ENCODE measurements at places on chromosomes 2 and 18.
A peak's percentile ranks its signal among the peaks of the same experiment; 100 is the strongest.

DNA sequence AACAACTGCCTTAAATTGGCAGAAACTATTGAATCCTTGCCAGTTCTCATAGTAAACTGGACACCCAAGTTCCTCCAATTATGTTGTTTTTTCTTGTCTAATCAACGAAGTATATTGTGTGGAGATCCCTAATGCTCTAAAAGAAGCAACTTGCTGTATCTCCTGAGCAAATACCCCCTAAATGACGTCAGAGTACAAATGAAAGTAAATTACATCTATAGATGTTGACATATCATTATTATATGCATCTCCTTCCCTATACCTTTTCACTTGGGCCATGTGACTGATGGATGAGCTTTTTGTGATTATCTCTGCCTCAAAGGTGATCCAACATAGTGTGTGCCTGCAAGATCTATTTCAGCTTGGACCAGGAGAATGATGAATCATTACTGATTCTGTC, 159.4 kb downstream of the CCDC148 start:
- DNase-seq = no peak

- no peak for DNase-seq
Observed at GRCh38 chr18:62572456-62572855, 49.6 kb downstream of the ZCCHC2 start.

GRCh38 chr2:211204456-211204855, 648.1 kb downstream of the CPS1 start:
- DNase-seq = peak; percentile 25

DNA sequence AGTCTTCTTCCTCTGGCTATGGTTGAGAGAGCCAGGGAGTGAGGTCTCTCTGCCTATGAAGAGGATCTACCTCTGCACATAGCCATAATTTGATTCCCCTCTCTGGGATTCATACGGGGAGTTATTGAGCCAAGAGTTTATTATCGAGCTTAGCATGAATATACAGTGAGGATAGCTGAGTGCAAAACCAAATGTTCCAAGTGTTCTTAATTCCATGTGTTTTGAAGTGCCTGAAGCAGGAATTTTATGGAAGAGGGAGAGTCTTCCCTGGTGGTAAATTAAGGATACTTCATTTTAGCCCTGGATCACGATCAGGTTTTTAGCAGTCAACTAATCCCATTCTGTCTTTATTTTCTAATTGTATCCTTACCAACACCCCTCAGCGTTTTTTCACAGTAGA, 270.6 kb downstream of the C1D start:
- DNase-seq = no peak

DNA sequence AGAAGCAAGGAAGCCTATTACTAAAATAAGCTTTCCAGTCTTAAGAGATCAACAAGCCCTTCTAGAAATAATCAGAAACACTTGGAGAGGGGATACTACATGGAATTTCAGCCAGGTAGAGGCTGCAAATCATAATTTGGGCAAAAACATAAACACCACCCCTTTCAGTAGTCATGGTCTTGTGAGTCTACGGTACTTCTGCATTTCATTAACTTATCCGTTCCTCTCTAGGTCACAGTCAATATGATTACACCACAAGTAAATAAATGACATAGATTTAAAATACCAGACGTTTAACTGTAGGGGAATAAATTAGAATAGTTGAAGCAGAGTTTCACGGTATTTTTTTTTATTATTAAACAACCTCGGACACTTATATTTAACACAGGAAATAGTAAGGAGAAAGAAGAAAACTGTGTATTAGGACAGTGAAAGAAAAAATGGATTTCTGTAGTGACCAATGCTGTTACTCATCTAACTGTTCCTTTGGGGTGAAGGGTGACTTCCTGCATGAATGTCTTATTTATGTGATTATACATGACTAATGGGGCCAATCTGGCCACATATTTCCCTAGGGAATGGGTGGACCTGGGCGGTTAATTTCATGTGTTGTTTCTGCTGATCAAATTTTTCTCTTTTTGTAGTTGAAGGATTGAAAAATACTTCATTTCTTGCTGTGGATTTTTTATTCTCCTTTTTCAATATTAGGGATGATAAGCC, 456.6 kb upstream of the UBE2E3 start:
- DNase-seq = peak; percentile 49

GRCh38 chr2:132815516-132815915, 145.5 kb upstream of the LYPD1 start:
- DNase-seq = no peak

- DNase-seq = no peak
Observed at GRCh38 chr2:205477016-205477705, 205.1 kb upstream of the NRP2 start.

- DNase-seq = peak; percentile 7
Observed at GRCh38 chr2:117917223-117917917, 96.5 kb downstream of the CCDC93 start.

DNA sequence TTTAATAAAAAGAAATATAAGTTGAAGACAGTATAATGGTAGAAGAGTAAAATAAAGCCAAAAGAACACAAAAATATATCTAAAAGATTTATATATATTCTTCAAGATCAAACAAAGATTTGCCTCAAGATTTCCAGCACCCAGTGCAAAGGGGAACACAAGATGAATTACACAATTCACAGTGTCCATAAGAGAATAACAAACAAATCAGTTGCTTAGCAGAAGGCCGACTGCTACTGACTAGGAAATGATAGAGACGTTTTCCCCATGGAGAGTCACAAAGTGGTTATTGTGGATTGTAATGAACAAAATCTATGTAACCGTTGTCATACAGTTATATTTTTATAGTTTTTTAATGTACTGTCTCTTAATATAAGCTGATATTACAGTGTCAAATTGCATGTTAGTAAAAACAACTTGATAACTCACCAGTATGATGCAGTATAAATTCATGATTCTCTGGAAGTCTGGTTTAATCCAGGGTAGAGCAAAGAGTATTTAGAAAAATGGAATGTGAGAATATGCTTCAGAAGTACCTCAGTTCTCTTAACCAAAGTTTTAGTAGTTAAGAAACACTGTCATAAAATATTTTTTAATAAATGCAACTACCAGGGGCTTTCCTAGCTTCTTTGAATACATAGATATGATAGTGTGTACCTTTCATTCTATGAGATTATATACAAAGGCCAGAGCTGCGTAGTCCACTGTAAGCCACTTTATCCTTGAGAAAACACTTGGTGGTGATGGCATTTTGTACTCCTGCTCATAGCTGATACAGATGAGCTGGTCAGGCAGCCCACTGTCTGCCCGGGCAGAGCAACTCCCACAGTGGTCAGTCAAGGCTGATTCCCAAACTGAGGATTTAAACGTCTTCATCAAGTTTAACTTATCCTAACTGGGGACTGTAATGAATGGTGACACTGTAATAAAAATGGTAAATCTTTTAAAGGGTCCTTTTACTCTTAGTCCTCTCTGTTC, 180.5 kb upstream of the DTNA start:
- no peak for DNase-seq

DNA sequence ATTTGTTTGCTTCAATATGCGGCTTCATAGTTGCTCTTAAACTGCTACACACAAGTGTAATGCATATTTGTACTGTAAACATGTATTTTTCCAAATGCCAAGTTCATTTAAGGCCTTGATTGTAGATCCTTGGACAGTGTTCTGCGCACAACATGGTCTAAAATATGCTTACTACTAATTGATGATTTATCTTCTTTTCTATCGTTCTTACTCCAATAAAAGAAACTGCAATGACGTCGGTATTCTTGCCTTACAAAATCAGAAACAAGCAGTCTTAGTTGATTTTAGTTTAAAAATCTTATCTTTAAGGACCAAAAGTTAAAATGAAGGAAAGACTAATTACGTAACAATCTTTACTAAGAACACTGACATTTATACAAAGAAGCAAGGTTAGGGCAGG, 224.3 kb upstream of the SMAD7 start:
- no peak for DNase-seq

DNA sequence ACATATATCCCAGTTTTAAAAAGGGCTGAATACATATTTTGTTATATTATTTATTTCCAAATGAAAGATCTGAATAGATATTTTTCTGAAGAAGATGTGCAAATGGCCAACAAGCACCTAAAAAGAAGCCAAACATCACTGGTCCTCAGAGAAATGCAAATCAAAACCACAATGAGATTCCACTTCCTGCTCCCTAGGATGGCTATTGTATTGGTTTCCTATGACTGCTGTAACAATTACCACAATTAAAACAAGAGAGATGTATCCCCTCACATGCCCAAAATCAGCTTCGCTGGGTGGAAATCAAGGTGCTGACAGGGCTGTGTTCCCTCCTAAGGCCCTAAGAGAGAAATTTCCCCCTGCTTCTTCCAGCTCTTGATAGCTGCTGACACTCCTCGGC, 23.2 kb downstream of the ABCB11 start:
- peak; percentile 36 for DNase-seq

DNA sequence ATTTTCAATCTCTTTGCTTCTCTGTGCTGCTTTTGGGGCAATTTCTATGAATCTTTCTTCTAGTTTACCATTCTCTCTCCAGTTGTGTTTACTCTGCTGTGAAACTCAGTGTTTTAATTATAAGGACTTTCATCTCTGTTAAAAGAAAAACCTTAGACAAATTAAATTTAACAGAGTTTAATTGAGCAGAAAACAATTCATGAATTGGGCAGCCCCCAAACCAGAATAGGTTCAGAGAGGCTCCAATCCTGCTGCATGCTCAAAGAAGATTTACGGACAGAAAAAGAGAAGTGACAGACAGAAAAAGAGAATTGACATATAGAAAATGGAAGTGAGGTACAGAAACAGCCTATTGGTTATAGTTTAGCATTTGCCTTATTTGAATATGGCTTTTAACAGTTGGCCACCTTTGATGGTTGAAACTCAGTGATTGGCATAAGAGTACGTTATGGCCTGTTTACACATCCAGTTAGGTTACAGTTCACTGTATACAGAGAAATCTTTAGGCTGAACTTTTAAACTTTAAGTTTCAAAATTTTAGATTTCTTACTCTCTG, 120.4 kb downstream of the RNF152 start:
- peak; percentile 28 for DNase-seq

DNA sequence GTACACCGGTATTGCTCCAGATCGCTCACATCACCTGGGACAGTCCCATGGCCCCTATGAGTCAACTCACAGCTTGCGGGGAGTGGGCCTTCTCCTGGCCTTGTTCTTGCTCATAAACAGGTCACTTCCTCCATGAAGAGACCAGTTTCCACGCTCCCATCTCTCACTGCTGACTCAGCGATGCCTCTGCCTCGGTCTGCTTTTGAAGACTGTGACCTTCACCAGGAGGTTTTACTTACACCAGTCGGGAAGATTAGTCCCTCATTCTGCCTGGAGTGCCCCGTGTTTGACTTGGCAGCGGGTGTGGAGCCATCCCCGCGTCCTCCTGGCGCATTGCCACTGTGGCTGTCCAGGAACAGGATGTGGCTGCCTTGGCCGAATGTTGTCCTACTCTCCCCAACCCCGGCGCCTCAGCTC, 159.8 kb downstream of the RHBDD1 start:
- no peak for DNase-seq

DNA sequence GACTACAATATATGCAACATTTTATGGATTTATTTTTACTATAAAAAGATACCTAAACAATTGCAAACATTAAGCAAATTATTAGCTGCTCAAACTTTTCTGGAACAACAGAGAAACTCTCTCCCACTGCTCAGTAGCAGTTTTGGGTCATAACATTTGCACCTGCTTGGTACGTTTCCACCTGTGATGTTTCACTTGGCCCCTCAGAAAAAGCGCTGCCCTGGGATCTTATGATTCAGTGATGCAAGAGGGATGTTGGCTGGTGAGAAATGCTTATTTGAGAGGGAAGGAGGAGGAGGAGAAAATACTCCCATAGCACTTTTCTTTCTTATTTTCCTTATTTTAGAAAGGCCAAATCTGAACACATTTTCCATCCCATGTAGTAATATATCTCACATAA, 9.2 kb downstream of the IRS1 start:
- DNase-seq = no peak

DNA sequence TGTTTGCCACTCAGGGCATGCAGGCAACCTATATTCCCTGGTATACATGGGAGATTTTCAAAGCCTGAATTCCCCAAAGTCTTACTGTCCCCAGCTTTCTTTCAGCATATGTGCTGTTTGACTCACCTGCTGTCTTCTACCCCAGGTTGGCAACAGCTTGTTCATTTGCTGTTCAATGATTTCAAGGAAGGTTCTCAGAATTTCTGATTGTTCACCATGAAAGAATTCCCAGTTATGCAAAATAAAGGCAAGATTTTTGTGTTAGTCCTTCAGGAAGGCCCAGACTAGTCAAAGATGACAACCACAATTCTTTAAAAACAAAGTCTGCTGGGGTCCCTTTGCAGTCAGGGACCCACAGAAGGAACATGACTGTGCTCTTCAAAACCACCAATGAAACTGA, 1057.8 kb upstream of the CDH2 start:
- no peak for DNase-seq

- DNase-seq = no peak
Observed at GRCh38 chr2:235216901-235217300, 265.1 kb downstream of the SH3BP4 start.

DNA sequence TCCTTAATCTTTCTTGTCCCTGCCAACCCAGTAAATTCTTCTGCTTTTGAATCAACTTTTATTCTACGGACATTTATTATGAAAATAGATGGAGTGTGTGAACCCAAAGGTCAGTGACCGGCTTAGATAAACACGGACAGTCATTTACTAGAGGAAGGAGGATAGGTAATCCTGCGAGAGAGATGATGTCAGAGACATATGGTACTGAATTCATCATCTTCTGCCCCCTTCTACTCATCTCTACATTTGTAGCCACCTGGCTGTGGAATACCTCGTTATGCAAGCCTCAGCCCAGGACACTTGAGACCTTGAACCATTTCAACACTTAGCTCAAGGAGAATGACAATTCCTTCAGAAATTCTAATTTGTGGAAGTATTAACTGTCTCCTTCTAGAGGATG, 443.6 kb downstream of the TDRD15 start:
- DNase-seq = no peak

DNA sequence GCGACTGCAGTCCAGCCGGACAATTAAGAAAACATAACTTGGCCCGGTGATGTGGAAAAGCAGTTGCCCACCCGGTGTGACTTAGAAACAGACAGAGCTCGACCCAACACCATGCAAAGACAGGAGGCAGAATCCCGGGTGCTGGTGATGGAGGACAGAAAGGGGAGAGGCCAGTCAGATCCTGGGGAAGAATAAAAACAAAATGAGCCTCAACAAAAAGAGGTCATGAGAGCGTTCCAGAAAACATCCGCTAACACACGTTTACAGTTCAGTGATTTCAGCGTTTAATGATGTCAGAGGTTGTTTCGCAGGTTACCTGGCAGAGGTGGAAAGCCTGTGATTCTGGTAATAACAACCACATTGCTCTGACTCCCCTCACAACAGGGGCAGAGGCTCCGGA, 111.9 kb downstream of the OSR1 start:
- no peak for DNase-seq

GRCh38 chr2:112187046-112187715, 49.0 kb downstream of the FBLN7 start:
- DNase-seq = no peak

- no peak for DNase-seq
Observed at GRCh38 chr2:128416109-128416785, 97.6 kb upstream of the HS6ST1 start.

GRCh38 chr2:10007435-10007834, 35.9 kb upstream of the KLF11 start:
- DNase-seq = no peak

GRCh38 chr2:100289020-100289419, 33.3 kb downstream of the LONRF2 start:
- DNase-seq = peak; percentile 43

Measured in MV-4-11 (cell line).